ENCODE measurements at places on chromosomes 5 and 9.

GRCh38 chr5:138605254-138605972, 30.2 kb upstream of the HSPA9 start:
- DNase-seq = peak; percentile 22

DNA sequence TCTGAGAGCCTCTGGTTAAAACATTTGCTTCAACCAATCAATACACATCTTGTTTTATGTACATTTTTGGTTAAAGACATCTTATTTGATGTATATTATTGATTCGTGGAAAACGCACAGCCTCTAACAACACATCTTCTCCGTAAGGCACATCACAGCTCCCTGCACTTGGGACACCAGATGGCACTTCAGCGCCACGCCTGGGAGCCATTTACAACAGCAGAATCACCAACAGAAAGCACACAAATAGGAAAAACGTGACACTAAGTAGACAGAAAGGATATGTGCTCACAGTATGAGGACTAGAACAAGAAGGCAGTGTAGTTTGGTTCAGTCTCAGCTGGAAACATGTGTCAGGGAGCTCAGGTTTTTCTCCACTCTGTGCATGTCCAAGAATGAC, 199.7 kb downstream of the ROR2 start:
- DNase-seq = no peak

DNA sequence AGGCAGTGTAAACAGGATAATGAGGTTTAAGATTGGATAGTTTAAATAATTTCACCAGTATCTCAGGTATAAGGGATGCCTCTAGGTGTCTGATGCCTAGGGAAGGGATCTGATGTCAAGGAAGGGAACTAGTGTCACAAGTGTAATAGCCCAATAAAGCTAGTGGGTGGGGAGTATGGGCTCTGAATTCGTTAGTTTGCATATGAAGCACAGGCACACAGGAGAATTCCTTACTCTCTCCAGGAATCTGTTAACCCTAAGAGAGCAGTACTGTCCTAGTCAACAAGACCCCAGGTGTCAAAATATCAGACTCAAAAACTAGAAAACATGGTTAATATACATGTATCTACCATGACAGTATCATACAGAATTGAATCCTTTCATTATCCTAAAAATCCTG, 352.5 kb upstream of the CYLC2 start:
- DNase-seq = no peak

- no peak for DNase-seq
Observed at GRCh38 chr5:159038907-159039306, 60.8 kb downstream of the EBF1 start.

DNA sequence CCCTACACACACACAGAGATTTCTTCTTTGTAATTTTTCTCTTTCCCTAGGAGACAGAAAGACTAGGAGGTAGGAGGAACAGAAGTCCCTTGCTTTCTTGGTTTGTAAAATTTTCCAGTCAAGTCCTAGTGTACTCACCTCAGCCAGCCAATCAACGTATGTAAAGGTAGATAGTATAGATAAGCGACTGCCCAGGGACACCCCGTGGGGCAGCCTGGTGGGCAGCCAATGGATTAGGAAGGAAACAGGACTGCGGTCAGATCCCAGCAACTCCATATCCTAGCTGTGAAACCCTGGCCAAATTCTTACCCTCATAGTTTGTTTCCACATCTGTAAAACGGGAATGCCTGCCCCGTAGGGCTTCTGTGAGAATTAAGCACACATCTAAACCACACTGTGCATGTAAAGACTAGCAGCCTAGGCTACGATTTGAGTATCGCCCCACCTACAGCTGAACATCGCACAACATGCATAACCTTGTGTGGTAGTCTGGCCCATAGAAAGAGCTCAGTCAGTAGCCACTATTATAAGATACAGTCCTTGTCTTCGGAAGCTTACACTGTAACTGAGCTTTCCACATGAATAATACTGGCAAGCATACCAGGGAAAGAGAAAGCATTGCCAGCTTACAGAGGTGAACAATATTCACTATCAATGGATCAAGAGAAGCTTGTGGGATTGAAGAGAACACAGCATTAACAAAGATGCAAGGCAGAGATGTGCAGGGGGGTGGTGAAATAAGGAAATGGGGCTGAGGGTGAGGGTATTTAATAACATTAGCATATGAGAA, 353.4 kb upstream of the PANK3 start:
- DNase-seq = no peak

DNA sequence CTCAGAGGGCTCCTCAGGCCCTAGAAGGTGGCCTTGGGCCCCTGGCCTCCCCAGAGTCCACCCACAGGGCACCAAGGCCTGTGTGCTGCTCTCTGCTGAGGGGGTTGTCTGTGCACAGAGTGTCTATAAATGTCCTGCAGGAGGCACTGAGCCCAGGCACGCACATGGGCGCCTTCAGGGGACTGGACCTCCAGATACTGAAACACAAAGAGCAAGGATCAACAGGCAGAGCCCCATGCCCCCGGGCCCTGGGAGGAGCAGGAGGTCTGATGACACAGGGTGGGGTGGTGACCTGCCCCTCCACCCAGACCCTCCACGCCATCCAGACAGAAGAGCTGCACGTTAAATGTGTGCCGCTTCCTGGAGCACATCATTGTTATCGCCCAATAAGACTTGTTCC, 64.6 kb upstream of the SIMC1 start:
- DNase-seq = no peak

Data from NCI-H146 (cell line).